Vein endothelial cell (primary cell): ENCODE measurements at places on chromosomes 1 and 21. TPM values are rescaled to one million over a fixed set of nuclear protein-coding genes. Genes with fewer than 3 reads are reported as not detected.

ITLN2 gene
- total RNA-seq = not detected in 2 replicates

TCP10L gene
- total RNA-seq = not detected in 2 replicates

FBXO44 gene
- total RNA-seq = 9.6 and 18.6 TPM in 2 replicates

PRR9 gene
- total RNA-seq = not detected in 2 replicates

KLHDC8A gene
- total RNA-seq = not detected in 2 replicates
